ENCODE measurements at places on chromosomes 13 and 19.

DNA sequence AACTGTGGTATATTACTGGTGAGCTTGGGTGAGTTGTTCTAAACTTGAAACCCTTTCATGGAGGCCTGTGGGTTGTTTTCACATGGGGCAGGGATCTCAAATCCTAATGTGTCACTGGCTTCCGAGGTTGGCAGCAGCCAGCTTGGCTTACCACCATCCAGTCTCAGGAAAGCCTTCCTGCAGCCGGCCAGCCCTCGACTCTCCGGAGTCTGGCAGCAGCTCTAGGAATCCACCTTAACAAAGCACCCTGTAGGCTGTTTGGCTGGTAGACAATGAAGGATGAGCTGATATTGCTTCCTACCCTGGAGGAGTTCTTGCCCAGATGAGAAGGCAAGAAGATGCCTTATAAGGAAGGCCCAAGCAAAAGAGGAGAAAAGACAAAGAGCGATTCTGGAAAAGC is 188.3 kb downstream of the KLF12 start:
- DNase-seq, result no peak

DNA sequence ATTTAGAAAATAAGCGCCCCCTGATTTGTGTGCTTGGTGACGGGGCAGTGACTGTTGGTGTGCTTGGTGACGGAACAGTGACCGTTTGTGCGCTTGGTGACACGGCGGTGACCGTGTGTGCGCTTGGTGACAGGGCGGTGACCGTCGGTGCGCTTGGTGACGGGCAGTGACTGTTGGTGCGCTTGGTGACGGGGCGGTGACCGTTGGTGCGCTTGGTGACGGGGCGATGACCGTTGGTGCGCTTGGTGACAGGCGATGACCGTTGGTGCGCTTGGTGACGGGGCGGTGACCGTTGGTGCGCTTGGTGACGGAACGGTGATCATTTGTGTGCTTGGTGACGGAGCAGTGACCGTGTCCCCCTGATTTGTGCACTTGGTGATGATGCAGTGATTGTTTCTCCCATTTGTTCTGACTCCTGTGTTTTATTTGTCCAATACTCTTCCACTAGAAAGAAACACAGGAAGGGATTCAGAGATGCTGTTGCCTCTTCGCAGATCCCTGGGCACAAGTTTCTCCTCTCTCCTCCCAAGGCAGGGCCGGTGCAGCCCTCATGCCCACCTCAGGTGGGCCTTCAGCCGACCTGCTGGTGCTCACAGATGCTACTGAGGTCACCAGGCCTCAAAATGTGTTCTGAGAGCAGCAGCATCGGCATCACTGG is 128.3 kb downstream of the ATP11A start:
- no peak for DNase-seq

- DNase-seq, result no peak
Measured at GRCh38 chr13:49953560-49953959, 17.4 kb upstream of the SPRYD7 start.

DNA sequence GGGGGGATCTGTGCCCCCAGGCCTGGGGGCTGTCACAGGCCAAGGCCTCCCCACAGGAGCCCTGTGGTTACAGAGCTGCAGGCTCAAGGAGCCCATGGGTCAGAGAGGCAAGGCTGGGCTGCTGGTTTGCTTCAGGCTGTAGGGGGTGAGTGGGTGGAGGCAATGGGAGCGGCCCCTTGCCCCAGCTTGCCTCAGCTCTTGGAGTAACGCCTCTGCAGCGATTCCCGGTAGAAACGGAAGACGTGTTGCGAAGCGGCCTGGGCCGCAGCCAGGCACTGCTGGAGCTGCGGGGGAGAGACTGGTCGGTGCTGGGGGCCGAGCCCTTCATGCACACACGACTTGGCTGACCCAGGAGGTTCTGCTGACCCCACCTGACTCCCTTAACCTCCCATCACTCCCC is 10.1 kb downstream of the TMEM91 start:
- DNase-seq, result no peak

DNA sequence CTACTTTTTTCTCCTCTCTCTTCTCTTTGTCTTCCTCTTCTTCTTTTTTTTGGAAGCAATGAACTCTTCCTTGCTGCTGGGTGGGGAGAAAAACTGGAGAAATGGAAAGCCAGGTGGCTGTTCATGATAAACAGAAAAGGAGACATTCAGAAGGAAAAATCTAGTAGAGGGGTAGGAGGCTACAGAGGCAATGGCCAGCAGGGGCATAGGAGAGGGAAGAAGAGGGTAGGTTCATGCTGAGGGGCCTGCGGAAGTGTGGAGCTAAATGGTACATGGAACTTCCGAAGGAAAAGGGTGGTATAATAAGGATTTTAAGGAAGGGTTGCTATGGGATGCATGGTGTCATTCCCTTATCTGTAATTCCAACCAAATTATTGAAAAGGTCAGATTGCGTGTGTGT is 17.5 kb upstream of the HS6ST3 start:
- DNase-seq, result no peak

- DNase-seq, result no peak
Measured at GRCh38 chr13:40651866-40652587, 14.4 kb downstream of the FOXO1 start.

GRCh38 chr13:47188802-47189201 is 291.9 kb upstream of the HTR2A start:
- peak; percentile 77 for DNase-seq

DNA sequence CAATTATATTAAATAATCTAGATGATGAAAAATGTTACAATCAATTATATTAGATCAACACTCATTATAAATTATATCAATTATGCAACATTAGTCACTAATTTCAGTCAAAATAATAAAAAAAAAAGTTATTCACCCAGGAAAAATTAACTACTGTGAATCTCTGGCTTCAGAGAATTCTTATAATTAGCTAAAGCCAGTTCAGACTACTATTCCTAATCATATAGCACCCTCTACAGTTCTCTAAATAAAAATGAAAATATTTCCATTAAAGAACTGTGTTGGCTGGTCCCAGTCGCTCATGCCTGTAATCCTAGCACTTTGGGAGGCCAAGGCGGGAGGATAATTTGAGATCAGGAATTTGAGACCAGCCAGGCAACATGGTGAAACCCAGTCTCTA is 33.0 kb downstream of the XPO4 start:
- no peak for DNase-seq

DNA sequence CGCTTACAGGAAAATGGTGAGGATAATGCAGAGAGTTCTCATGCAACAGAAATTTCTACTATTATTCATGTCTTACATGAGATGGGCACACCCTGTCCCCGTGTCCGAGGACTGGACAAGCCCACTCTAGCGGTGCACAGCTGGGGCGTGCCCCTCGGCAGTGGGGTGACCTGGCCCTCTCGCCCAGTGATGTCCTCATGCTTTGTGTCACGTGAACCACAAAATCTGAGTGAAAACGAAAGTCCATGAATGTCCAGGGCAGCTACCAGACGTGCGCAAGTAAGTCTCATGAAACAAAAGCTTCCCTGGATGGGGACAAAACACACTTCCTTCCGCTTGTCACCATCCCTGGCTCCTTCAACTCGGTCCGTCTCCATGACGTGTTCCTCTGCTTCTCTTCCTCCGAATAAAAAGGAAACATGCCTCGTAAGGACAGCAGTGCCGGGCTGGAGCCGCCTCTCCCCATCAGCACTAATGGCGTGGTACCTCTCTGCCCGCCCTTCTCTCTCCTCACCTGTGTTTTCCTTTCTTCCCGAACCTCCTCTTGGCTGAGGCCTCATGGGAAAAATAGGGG is 45.6 kb downstream of the ANKRD10 start:
- DNase-seq, result peak; percentile 27

GRCh38 chr13:36945078-36945477 is 25.0 kb upstream of the SMAD9 start:
- no peak for DNase-seq

DNA sequence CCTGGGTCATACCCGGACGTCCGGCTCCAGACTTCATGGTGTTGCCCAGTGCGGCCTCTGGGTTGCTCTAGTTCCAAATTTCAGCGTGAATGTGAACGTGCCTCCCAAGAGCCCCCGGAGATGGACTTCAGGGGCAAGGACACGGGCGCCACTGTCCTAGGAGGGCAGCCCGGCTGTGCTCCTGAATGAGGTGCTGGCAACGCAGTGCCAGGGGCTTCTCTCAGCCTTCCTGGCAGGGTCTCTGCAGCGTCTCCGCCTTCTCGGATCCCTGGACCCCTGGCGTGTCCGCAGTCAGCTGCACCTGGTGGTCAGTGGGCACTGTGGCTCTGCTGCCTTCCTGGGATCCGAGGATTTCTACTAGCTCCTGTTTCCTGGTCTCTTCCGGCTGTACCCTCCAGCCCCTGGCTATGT is 101.7 kb upstream of the MCF2L start:
- DNase-seq, result no peak

- no peak for DNase-seq
Measured at GRCh38 chr13:44790289-44790688, 199.0 kb downstream of the NUFIP1 start.

DNA sequence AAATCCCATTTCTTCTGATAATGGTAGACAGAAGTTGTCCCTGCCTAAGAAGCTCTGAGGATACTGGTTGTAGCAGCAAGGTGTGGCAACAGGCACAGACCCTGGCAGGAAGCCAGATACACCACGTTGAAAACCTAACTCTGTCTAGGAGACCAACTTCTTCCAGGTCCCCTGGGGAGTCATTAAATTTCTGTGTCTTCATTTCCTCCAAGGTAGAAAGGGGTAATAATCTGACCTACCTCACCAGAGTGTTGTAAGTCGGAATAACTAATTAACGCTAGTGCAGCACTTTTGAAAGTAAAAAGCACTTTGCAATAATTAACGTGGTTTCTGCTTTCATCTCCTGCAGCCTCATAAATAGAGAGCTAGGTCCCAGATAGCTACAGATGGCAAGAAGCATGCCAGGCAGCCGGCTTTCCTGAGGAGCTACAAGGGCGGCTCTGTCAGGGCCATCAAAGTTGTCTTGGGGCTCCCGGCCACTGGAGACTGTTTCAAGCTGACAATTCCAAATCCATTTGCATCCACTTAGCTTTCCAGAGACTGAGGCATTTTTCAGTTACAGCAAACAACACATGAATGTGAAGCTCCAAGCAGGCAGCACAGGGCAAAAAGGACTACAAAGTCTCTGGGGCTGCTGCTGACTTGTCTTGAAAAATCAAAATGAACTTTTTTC is 176.2 kb downstream of the FOXO1 start:
- DNase-seq, result no peak

GRCh38 chr13:36217456-36217855 is 3.1 kb upstream of the SOHLH2 start:
- no peak for DNase-seq

All from GM04504 (cell line).